Thoracic aorta (tissue), 2 donors: ENCODE measurements at places on chromosomes 16 and 17.

- no peak for DNase-seq
Observed at GRCh38 chr17:34248511-34249024, 6.5 kb upstream of the CCL2 start.

DNA sequence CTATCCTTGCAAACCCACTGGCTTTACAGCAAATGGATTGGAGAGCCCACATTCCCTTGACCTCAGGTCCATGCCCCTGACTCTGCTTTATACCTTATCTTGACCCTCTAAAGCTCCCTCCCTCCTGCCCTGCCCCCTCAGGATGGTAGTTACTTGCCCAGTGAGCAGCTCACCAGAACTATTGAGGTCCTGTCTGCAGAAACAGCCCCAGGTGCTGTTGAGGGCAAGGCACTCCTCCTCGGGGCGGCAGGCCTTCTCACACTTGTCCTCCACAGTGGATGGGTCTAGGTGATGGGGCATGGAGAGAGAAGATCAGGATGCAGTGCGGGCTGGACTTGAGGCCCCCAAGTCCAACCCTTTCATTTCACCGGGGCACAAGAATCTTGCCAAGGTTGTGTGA lies 4.6 kb downstream of the GP2 start:
- DNase-seq = no peak

DNA sequence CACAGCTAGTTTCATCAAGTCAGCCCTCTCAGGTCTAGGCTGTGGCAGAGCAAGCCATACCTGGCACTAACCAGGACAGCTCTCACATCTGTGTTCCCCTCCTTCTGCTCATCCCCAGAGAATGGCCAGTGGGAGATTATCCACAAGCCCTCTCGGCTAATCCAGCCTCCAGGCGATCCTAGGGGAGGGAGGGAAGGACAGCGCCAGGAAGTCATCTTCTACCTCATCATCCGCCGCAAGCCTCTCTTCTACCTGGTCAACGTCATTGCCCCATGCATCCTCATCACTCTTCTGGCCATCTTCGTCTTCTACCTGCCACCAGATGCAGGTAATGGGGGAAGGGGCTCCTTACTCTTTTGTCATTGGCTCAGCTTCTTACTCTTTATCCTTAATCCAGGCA lies 3.6 kb downstream of the CHRNB1 start:
- no peak for DNase-seq

GRCh38 chr17:73068322-73069153 lies 23.9 kb downstream of the SLC39A11 start:
- no peak for DNase-seq

GRCh38 chr17:57143361-57143760 lies 58.3 kb downstream of the AKAP1 start:
- no peak for DNase-seq

DNA sequence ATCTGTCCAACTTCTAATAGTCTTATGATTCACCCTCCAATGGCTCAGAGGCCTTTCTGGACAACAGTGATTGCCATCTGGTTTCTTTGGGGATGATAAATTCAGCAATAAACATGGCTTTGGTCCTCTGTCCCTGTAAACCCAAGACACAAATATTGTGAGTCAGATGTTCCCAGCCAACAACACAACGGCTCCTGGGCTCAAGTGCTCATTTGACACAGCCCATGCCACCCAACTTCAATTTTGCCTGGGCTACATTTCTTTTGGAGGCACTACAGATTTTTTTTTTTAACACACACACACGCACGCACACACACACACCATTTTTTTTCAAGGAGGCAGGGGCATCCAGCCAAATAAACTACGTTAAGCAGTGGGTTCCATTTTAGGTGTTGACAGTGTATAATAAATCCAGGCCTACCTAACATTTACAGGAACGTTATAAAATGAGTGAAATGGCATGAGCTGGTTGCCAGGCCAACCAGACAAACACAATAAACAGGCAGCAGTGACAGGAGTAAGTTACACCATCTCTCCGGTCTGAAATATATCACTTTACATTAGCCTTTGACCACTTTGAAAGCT lies 939.9 kb upstream of the SOX9 start:
- DNase-seq = no peak

DNA sequence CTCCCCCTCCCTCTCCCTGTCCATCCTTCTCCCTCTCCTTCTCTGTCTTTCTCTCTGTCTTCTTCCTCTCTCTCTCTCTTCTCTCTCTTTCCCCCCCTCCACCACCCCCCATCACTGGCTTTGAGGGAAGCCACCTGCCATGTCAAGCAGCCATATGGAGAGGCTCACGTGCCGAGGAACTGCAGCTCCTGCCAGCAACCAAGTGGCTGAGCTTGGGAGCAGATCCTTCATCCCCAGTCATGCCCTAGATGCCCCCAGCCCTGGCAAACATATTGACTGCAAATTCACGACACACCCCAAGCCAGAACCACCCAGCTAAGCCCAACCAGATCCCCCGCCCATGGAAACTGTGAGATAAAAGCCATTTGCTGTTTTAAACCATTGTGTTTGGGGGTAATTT lies 40.9 kb upstream of the RBFOX3 start:
- DNase-seq = no peak

GRCh38 chr16:81482329-81483063 lies 37.9 kb downstream of the CMIP start:
- DNase-seq = no peak

DNA sequence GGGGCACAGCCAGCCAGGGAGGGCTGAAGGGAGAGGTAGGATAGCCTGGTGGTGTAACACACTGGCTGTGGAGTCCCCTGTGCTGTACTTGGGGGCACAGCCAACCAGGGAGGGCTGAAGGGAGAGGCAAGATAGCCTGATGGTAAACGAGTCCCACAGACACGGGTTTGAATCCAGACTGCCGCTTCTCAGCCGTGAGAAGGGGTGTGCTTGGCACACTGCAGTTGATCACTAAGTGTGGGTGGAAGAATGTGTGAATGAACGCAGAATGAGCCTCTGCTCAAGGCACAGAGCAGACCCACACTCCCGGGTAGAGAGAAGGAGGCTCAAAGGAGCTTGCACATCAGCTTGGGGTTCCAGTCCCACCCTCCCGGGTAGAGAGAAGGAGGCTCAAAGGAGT lies 71.4 kb downstream of the TIMM22 start:
- no peak for DNase-seq

- DNase-seq = no peak
Observed at GRCh38 chr16:2148714-2149629, 547 bp downstream of the RAB26 start.

- no peak for DNase-seq
Observed at GRCh38 chr17:1683459-1683858, 1.2 kb downstream of the PRPF8 start.

GRCh38 chr17:40480501-40481003 lies 20.9 kb downstream of the TNS4 start:
- no peak for DNase-seq

DNA sequence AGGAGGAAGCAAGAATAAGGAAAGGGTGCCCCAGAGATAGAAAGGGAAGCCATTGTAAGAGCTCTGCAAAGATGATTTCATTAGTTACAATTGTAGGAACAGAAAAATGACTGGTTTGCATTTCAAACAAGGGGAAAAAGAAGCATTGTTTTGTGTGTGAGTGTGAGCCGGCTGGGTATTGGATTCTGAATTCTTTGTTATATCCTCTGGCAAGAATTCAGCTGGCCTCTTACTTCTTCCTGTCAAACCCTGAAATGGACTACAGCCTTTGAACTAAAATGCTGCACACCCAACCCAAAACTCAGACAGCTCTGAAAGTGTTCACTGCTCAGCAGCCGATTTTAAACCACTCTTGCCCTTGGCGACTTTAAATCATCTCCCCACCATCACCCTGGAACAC lies 461.3 kb downstream of the PMP22 start:
- no peak for DNase-seq
